BJ (cell line): ENCODE measurements at places on chromosomes 4 and X.

DNA sequence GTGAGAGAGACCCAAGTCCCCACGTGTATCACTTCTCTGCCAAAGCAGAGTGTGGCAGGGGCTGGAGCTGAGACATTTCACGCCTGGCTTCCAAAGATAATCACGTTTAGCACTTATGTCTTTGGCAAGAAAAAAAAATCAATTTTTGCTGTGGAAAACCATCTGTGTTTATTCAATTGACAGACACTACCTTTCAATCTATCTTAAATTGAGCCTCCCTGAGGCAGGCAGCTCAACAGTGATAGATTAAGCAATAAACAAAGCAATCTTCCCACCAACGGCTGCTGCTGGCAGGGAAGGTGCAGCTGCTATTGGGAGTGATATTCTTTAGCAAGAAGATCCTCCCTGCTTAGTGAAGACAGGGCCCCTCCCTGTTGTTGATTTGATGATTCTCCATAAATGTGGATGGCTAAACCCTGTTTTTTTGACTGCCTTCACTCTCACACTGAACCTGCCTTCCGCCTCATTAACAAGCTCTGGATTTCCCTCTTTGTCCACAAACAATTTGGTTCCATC, 11.6 kb upstream of the MAGEB17 start:
- DNase-seq, result no peak

GRCh38 chr4:153114771-153115321, 89.4 kb upstream of the TRIM2 start:
- DNase-seq, result no peak

GRCh38 chrX:26952213-26952612, 510.9 kb downstream of the PPP4R3C start:
- no peak for DNase-seq

- no peak for DNase-seq
Measured at GRCh38 chr4:124777007-124777406, 64.5 kb upstream of the ANKRD50 start.

DNA sequence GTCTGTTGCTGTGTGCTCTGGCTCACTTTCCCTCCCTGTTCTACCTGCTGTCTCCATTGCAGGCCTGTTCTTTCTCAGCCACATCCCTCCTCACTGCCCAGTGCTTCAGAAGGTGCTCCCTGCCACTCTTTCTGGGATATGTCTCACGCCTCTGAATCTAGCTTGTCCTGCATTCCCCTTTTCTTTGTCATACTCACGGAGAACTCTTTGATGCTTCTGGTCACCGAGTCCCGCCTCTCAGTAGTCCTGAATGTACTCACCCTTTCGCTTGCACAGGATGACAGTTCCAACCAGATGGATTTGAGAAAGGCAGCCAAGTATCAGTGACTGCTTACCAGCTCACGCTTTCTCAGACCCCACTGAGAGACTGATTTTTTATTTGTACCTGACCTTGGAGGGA, 65.2 kb upstream of the TLR2 start:
- DNase-seq, result no peak
